Dermis microvascular lymphatic vessel endothelial cell (primary cell): ENCODE measurements at places on chromosomes 2 and 18.

DNA sequence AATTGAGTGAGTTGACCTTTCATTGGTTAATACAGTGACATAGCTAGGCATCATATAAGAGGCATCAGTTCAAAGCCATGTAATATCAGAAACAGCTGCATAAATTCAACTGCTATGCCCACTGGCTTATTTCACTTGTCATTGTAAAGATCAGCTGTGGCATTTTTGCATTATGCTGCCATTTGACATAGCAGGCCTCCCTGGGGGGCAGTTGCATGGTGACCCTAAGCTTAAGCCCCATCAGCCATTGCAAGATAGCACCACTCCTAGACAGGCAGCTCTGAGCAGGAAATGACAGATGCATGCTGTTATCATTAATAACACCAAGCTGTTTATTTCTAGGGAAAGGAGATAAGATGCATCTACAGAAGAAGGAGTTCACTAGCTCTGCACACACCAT is 233.4 kb upstream of the CNTNAP5 start:
- DNase-seq: no peak

DNA sequence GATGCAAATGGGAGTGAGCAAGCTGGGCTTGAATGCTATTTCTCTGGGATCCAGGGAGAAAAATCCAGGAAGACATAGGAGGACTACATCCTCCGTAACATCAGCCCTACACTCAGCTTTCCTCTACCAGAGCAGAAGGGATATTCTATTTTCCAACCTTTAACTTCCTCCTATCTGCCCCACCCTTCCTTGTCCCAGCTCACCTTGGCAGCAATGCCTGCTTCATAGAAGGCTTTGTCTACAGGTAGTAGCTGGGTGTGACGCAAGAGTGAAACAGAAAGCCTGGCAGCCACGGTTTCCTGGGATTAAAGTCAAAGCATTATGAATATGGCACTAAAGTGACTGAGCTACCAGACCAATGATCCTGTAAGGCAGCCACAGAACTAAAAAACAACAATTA is 3.9 kb downstream of the KRTCAP3 start:
- DNase-seq: no peak

GRCh38 chr2:129934044-129934822 is 45.2 kb upstream of the RAB6C start:
- DNase-seq: no peak

DNA sequence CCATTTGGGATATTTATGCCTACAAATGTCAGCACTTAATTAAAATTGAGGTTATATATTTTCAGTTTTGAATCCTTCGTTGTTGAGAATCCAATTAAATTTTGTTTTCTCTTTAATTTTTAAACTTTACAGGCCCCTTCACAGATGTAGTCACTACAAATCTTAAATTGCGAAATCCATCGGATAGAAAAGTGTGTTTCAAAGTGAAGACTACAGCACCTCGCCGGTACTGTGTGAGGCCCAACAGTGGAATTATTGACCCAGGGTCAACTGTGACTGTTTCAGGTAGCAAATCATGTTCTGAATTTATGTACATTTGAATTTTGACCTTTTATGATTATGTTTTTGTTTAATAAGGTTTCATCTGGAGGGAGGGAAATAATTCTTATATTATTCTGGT is 17.9 kb downstream of the VAPA start:
- no peak for DNase-seq

GRCh38 chr2:16669388-16669787 is 3.8 kb upstream of the CYRIA start:
- no peak for DNase-seq
